ENCODE measurements at places on chromosomes 4 and X.

- no peak for DNase-seq
These were observed 5.6 kb upstream of the ADGRL3 start for GRCh38 chr4:61194571-61194970.

DNA sequence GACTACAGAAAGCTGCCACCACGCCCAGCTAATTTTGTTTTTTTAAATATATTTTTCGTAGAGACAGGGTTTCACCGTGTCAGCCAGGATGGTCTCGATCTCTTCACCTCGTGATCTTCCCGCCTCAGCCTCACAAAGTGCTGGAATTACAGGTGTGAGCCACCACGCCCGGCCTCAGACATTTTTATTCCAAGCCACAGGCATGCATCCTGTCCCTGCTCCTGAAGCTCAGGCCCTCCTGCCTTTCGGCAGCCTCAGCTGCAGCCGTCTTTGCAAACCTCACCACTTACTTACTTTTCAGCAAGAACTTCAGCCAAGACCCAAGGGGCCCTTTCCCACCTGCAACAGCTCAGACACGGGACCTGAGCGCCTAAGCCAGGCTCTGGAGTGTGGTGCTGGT, 26.0 kb downstream of the FAM53A start:
- no peak for DNase-seq

DNA sequence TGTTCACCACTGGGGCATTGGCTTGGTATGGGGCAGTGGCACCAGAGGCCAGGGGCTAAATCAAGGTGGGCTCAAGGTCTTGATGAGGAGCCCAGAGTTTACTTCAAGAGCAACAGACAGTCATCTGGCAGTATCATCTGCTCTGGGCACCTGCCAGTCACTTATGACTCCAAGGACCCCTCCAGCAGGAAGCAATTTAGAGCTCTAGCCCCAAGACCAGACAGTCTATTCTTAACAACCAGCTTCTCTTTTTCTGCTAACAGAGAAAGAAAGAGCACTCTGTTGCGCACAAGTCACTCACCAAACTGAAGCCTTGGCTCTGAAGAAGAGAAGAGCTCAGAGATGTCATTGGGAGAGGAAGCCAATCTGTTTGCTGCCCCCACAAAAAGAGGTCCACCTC, 309.2 kb downstream of the HS3ST1 start:
- DNase-seq = no peak

DNA sequence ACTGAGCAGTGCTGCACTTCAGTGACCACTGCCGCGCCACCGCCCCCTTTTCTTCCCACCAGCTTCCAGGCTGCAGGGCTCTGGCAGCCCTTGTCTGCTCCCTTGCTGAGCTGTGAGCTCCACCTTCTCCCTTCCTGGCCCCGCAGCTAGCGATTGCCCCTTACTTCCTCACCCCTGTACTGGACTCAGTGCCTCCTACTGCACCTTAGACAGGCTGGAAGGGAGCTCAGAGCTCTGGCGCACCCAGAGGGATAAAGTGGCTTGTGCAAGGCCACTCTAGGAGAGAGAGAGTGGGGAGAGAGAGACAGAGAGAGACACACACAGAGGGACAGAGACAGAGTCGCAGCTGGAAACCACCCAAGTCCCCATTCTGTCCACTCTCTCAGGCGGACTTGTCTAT, 6.0 kb downstream of the RASL11B start:
- no peak for DNase-seq

DNA sequence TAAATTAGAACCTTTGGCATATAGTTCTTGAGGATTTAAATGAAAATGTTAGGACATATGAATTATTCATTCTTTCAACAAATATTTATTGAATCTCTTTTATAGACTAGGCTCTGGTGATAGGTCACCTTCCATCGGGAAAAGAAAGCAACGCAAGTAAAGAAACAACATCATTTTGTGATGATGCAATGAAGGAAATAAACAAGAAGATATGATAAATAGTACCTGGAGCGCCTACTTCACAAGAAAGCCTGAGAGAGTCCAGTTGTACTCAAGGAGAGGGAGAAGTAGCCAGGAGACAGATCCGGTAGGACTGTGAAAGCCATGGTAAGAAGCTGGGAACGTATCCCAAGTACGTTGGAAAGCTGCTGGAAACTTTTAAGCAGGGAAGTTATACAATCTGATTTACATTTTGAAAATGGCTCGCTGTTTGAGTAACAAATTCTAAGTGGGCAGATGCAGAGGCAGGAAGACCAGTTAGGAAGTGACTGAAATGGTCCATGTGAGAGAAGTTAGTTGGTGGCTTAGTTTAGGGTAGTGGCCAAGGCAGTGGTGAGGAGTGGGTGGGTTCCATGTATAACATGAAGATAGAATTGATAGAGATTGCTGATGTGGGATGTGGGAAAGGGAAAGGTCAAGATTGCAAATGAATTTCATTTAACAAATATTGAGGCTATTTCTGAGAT, 17.7 kb upstream of the CPE start:
- no peak for DNase-seq

DNA sequence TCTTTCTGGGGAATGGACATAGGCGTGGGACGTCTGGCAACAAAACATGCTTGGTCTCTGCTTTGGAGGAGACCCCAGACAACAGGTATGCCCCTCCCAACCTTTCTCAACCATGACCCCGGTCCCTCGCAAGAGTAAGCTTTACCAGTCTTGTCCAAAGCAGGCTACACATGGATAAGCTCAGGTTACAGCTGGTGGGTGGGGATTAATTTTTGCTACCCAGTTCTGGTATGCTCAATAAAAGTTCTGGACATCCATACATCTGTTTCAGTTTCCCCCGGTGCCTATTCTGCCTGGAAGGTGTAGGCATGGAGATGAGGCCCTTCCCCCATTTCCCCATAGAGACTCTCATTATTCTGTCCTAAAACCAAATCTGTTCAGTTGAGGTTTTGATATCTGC, 54.5 kb upstream of the NOCT start:
- DNase-seq = no peak

DNA sequence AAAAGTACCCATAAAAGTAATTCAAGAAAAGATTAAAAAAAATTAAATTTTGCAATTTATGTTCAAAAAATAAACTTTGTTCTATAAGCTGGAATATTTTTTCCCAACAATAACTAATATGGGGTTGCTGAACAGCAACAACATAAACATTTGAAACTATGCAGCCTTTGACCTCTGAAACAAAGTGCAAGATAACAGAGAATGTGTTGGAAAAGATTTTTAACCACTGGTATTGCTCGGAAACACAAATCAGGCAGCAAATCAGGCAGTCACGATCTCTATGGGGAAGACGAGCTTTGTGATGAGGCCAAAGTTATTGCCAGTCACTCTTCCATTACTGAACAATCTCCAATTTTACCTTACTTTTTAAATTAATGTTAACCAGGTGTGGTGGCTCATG, 332.1 kb downstream of the PABPC4L start:
- DNase-seq = no peak

DNA sequence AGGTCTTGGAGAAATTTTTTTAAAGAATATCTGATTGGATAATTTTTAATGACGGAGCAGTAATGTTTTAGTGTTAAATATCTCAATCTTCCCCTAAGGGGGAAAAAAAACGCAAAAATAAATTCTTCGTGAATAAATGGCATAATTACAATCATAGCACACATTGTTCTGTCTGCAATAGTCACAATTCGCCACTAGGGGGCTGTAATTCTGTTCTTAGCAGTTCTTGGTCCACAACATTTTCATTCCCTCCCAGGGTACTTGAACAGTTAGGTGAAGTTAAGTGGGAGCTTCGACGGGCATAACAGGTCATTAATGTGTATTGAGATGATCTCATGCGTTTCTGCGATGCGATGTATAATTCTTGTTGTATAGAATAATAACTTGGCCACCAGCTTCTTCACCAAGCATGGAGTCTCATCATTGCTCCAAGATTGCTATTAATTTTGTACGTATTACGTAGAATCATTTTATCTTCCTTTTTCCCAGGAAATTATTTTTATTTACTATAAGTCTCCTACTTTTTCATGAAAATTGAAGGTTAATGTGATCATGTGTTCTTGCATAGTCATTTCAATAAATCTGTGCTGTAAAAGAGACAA, 27.2 kb downstream of the HTR2C start:
- no peak for DNase-seq

DNA sequence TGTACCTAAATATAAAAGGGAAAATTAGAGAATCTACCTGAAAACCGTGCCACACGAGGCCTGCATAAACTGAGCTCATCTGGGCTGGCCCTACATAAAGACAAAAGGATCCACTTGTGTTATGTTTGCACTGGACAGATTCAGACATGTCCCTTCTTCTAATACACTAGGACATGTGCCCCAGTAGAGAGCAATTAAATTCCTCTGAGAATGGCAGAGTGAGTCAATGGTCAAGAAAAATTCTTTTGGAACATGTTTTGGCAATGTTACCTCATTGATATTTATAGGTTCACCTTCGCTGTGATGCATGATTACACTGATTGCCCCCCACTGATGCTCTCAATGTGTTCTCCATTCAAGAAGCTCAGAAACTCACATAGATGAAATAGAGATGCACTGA, 95.2 kb downstream of the MANBA start:
- no peak for DNase-seq

DNA sequence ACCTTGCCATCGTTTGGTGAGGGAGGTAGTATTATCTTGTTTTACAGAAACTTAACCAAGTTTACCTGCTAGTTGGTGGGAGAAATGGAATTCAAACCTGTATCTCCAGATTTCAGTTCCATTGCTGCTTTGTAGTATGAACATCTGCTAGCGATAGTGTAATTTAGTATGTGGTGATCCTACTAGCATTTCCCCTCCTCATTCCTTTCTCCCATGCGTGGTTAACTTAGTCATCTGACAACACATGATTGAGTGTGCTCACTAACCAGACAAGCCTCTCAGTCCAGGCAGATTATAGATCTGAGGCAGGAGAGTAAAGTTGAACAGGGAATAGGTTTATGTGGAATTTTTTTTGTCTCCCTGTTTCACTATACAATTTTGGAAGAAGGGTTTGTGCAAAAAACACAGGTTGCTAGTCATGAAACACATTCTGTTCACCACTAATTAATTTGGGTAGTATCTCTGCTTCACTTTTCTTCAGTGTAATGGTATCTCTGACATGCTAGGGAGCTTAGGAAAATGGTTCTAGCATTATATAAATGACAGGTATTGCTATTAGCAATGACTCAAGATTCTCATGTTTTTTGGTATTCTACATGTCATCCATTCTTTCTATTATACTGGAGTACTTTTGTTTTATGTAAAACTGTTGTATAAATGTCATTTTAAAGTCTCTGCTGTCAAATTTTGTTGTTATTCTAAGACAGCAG, 21.7 kb downstream of the RBPJ start:
- no peak for DNase-seq

GRCh38 chrX:109848461-109849050, 115.5 kb upstream of the ACSL4 start:
- DNase-seq = no peak

GRCh38 chr4:103948244-103949018, 228.6 kb upstream of the TACR3 start:
- DNase-seq = no peak

- no peak for DNase-seq
These were observed 48.0 kb upstream of the TMEM131L start for GRCh38 chr4:153418121-153418520.

GRCh38 chr4:83370640-83370906, 35.9 kb upstream of the HPSE start:
- no peak for DNase-seq

DNA sequence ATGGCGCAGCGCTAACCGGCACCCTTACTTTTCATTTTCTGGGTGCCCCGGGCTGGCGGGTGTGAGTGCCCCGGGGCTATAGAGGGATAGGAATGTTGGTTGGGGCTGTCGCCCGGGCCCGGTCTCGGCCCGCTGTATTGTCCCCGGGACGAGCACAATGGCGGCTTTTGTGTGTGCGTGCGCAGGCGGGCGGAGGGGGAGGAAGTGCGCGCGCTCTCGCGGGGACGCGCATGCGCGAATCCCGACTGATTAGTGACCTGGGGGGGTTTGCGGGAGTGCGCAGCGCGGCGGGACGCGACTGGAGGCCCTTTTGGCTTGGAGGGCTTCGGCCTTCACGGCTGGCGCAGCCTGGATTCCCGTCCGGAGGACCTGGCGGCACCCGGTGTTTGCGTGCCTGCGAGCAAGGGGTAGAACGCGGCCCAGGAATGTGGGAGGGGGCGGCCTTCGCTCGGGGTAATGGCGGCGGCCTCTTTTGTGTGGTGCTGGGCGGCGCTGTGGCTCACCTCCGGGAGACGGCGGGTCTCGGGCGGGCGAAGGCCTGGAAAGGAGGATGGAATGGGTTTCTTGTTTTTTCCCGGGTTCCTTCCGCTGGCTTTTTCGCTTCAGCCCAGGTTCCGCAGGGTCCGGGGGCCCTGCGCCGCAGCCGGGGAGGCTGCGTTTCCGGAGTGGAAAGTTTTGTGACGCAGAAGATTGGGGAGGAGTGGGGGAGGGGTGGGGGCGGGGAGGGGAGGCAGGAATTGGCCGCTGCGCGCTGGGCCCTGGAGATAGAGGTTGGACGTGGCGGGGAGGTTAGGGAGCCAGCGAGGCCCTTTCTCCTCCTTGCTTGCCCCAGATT, 618 bp downstream of the DDX3X start:
- DNase-seq = peak; percentile 79

- DNase-seq = no peak
These were observed 26.5 kb downstream of the SPARCL1 start for GRCh38 chr4:87502580-87503238.

- no peak for DNase-seq
These were observed 241.4 kb upstream of the CLNK start for GRCh38 chr4:10925996-10926395.

DNA sequence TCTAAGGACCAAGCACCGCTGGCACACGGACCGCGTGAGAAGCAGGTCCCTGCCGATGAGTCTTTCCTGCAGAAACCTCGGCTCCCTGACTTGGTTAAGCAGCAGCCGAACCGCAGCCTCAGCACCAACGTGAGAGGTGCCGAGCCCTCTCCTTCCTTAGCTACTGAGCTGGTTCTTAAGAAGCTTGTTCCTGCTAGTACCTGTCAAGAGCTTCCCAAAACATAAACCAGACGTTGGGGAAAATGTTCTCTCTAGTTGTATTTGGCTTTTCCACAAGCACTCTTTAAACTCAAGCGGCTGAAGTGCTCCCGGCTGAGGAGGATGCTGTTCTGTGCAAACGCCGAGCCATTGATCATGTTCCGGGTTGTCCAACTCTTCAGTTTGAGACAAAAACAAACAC, 29.3 kb upstream of the TLR3 start:
- no peak for DNase-seq

DNA sequence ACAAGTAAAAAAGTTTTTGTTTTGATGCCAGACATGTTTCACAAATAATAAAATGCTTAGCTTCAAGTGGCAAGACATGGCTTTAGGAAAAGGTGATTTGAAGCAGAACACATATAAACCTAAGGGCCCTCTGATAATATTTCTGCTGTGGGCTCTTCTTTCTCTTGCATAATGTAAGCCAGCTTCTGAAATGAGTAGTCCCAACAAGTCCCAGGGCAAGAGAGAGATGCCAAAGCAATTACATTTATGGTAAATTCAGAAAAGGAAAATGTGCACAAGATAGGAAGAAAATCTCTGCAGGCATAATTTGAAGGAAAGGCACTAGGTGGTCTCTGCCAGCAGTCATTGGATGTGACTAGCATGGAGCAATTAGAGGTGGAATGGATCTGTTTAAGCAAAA, 170.8 kb upstream of the GALNT7 start:
- no peak for DNase-seq

Data from esophagus squamous epithelium (tissue), 5 donors.